Mucosa of descending colon (tissue), 3 donors: ENCODE measurements at places on chromosomes 12 and 14. TPM values are rescaled to one million over a fixed set of nuclear protein-coding genes. Genes with fewer than 3 reads are reported as not detected.

- DNase-seq = no peak
These were observed 18.3 kb upstream of the TSPAN11 start for GRCh38 chr12:30908076-30908721.

DNA sequence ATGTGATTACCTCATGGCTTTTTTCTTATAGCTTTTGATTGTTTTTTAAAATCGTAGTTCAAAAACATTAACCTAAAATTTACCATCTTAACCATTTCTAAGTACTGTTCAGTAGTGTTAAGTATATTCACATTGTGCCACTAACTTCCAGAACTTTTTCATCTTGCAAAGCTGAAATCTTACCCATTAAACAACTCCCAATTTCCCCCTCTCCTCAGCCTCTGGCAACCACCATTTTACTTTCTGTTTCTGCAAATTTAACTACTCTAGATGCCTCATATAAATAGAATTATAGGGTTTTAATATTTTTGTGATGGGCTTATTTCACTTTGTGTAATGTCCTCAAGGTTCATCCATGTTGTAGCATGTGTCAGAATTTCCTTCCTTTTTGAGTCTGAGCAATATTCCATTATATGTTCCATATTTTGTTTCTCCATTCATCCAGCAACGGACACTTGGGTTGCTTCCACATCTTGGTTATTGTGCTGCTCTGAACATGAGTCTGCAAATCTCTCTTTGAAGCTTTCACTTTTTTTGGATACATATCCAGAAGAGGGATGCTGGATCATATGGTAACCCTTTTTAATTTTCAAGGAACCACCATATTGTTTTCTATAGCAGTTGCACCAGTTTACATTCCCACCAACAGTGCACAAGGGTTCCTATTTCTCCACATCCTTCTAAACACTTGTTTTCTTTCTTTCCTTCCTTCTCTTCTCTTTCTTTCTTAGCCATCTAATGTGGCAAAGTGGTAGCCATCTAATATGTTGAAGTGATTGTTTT is 5.0 kb downstream of the HIF1A start:
- no peak for DNase-seq

DNA sequence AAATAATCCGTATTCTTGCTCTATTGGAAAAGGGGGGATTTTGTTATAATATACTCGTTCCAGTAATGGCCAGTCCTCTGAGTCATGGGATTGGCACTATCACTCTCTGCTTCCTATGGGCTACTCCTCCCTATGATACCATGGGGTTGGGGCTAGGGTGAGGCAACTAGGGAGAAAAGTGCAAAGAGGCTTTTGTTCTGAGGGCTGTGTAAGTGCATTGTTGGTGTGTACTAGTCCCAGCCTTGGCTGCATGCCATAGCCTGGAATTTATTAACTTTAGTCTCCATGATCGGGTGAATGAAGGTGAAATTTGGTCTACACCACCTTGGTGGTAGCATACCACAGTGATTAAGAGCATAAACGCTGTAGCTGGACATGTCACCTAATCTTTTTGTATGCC is 247.6 kb downstream of the RPAP3 start:
- no peak for DNase-seq

- DNase-seq = no peak
These were observed 22.9 kb downstream of the SLC48A1 start for GRCh38 chr12:47795814-47796411.

- no peak for DNase-seq
These were observed 26.0 kb downstream of the SYNE2 start for GRCh38 chr14:63878792-63879191.

Gene MYF6
- total RNA-seq = not detected

Gene SYT1
- total RNA-seq = 1.4 TPM

Gene RPGRIP1
- total RNA-seq = 0.09 TPM
